T-helper 1 cell treated with Interleukin-12 subunit alpha and Interleukin-12 subunit beta and Interleukin-4 antibody, amounts not matched to agents 30 ng/mL and 1 ng/mL, for 36 hours (primary cell): ENCODE measurements at places on chromosomes 7 and 10. TPM values are rescaled to one million over a fixed set of nuclear protein-coding genes. Genes with fewer than 3 reads are reported as not detected.

Gene SPDYE2B
- total RNA-seq = not detected in 2 replicates

Gene SERPINE1
- total RNA-seq = 0.17 TPM in 1 of 2 replicates, not detected in the other

Gene GPR158
- not detected in 2 replicates for total RNA-seq

Gene ARHGAP12
- total RNA-seq = 5.8 and 7.2 TPM in 2 replicates

Gene MICALL2
- 0.88 and 2.5 TPM in 2 replicates for total RNA-seq

Gene GDF10
- not detected in 2 replicates for total RNA-seq

Gene BICC1
- not detected in 2 replicates for total RNA-seq

Gene GIMAP7
- 291 and 306 TPM in 2 replicates for total RNA-seq

Gene MYO3A
- total RNA-seq = not detected in 2 replicates

Gene UBE2D4
- total RNA-seq = 10.0 and 11.6 TPM in 2 replicates

Gene CADPS2
- total RNA-seq = not detected in 2 replicates

Gene KIFBP
- total RNA-seq = 14.6 and 15.8 TPM in 2 replicates

Gene ADCYAP1R1
- total RNA-seq = not detected in 2 replicates

Gene FAM237B
- total RNA-seq = not detected in 2 replicates

Gene ABCC2
- total RNA-seq = 1.9 and 2.2 TPM in 2 replicates

Gene MXI1
- total RNA-seq = 15.4 and 16.7 TPM in 2 replicates

Gene IFIT1B
- total RNA-seq = not detected in 2 replicates
